ENCODE measurements at places on chromosomes 1 and 21.

GRCh38 chr1:101260556-101261350 lies 23.9 kb downstream of the S1PR1 start:
- no peak for DNase-seq

GRCh38 chr1:42165511-42166210 lies 1.1 kb upstream of the GUCA2A start:
- no peak for DNase-seq

DNA sequence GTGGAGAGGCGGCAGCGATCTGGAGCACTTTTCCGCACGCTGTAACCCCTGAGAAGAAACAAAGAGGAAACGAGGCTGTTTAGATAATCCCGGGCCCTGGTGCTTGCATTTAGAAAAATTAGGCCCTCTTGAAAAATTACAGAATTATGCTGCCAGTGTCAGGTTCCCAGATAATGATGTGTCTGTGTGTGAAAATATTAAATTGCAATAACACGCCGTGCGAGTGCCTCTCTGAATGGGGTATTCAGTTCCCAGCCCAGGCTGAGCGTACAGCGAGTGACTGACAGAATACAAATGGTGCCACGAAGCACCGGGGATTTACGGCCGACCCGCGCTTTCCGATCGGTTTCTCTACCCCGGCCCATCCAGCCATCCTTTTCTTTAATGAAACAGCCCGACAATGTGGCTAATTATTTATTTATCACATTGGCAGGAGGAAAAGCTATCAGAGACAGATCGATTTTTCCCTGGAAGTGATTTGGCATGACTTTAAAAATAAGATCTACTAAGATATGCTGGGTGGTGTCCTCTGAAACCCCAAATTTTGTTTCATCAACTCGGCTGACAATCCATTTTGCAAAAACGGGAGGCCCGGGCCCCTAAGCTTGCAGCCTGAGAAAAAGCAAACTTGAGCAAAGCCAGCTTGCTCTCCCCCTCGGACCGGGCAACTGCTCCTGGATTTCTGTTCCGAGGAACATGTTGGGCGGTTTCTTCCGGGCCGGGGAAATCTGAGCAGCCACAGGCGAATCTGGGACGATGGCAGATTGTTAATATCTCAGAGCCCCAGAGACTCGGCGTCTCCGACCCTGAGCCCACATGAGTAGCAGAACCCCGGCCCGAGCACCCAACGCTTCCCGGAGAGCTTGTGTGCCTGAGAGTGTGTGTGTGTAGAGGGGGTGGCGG lies 11.3 kb downstream of the PRDM16 start:
- DNase-seq, result no peak

- DNase-seq, result no peak
Measured at GRCh38 chr1:46721204-46721603, 2.3 kb upstream of the EFCAB14 start.

DNA sequence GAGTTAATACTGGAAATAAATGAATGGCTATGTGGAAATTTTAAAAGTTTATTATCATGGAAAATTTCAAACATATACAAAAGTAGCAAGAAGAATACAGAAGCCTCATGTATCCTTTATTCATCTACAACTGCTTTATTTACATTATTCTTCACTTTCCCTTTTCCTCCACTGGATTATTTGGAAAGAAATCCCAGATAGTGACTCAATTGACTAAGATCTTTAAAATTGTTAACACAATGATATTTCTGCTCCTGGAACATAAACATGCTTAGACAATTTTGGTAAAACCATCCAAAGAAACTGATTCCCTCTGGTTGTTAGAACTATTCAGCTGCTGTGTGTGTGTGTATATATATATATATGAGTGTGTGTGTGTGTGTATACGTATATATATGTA lies 116.2 kb downstream of the TGFB2 start:
- no peak for DNase-seq

- no peak for DNase-seq
Measured at GRCh38 chr1:114671011-114671938, 1.4 kb upstream of the DENND2C start.
